ENCODE measurements at places on chromosomes 1 and 21.

- DNase-seq, result no peak
These were observed 16.0 kb downstream of the COL9A2 start for GRCh38 chr1:40301066-40301465.

GRCh38 chr1:246798107-246798506 lies 73.9 kb downstream of the SCCPDH start:
- DNase-seq, result no peak

DNA sequence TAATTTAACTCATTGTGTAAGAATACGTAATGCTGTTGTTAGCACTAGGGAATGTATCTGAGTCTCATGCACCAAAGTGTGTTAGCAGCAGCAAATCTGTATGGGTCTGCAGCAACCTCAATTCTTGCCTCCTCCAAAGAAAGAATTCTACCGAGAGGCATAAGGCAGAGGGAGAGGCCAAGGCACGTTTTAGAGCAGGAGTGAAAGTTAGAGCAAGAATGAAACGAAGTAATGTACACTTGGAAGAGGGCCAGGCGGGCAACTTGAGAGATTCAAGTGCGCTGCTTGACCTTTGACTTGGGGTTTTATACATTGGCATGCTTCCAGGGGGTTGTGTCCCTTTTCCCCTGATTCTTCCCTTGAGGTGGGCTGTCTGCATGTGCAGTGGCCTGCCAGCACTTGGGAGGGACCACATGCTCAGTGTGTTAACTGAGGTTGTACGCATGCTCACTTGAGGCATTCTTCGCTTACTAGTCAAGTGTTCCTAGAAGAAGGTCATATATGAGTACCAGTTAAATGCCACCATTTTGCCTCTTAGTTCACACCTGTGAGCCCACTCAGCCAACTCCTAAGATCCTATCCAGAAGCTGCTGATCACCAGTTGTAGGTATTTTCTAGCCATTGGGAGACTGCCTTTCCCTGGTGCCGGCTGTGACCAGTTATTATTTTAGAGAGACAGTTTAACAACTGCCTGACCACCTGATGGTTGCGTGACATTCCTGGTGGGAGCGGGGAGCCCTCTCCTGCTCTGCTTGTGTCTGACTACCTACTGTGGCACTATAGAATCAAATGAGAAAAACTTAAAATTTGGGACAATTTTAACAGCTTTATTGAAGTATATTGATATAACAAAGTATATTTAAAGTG lies 2.7 kb upstream of the CNN3 start:
- no peak for DNase-seq

DNA sequence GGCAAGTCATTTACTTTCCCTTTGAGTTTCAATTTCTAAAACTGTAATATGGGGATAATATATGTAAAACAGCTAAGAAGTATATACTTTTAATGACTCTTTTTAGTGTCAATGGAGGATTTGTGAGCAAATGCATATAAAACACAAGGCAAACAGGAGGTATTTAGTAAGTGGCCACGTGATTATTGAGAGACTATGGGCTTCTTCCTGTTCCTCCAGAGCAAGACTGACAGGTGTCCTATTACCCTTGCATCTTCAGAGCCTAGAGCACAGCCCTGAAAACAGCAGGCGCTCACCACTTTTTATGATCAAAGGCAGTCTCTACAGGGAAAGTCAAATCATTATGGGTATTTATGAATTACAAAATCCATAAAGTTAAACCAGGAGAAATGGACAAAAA lies 941 bp upstream of the ROR1 start:
- DNase-seq, result no peak

DNA sequence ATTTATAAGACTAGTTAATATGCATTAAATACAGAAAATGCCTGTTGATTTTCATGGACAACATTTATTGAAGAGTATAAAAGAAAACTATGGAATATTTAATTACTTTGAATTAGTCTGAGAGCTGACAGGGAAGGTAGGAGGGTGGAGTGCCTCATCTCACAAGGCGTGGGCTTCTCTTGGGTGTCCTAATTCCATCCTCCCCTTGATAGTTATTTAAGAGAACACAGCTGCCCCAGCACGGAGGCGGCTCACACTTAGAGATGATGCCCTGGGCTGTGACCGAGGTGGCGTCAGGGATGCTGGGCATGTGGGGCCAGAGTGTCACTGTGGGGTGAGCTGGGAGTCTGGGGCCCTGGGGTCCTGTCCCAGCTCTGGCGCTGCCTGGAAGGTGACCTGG lies 493.0 kb downstream of the PTPRU start:
- no peak for DNase-seq

DNA sequence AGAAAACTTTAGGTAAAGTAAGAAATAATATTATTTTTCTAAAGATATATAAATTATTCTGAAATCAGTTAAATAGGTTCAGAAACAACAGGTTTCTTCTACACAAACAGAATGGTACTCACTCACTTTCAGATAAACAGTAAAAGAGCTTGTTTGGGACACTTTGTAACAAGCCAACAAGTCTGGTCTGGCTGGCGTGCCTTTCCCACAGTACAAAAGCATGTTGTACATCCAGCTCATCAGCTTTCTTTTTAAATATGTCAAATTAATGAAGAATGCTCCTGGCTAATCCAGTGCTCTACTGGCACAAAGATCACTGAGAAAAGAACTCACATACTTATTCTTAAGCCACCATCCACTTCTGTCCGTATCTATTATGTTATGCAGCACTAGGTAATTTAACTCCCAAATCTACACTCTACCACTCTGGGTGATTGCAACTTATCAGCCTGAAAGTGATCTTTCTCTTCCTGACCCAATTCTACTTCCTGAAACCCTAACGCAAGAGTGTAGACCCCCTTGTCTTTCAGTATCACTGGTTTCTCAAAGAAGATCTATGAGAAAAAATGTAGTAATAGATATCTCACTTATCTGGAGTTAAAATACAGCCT lies 32.6 kb downstream of the TRIT1 start:
- DNase-seq, result no peak

DNA sequence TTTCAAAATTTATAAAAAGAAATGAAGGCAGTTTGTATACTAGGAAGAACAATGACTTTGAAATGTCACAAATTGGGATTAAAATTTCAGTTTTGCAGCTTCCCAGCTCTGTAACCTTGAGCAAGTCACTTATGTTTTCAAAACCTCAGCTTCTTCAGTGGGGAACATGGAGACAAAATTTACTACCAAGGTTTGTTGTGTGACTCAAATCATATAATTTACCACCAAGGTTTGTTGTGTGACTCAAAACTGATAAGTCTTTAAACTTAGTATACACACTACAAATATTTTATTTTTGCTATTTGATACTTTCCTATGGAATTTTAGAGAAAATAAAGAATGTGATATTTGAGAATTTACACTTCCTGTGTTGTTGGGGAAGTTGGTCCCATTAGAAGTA lies 219.9 kb downstream of the KCTD3 start:
- DNase-seq, result no peak

GRCh38 chr1:234517110-234517802 lies 38.3 kb upstream of the TARBP1 start:
- no peak for DNase-seq

DNA sequence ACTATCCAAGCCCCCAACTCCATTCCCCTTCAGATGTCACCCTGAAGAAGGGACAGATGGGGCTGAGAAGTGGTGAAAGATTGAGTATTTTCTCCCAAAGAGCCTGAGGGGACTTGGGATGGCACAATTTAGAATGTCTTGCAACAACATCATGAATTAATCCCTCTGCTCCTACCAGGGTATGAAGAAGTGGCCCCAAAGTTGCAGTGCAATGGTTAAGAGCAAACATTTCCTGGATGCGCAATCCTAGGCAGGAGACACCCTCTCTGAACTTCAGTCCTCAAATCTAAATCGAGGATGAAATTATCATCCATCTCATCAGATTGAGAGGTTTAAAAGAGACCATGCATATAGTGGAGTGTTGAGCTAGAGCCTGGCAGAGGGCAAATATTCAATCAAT lies 28.6 kb upstream of the CITED4 start:
- no peak for DNase-seq

- DNase-seq, result no peak
These were observed 123.2 kb downstream of the LHX8 start for GRCh38 chr1:75257424-75257823.

GRCh38 chr1:29120367-29120766 lies 3.3 kb downstream of the TMEM200B start:
- DNase-seq, result no peak

GRCh38 chr1:169724168-169724567 lies 9.7 kb downstream of the SELE start:
- no peak for DNase-seq

DNA sequence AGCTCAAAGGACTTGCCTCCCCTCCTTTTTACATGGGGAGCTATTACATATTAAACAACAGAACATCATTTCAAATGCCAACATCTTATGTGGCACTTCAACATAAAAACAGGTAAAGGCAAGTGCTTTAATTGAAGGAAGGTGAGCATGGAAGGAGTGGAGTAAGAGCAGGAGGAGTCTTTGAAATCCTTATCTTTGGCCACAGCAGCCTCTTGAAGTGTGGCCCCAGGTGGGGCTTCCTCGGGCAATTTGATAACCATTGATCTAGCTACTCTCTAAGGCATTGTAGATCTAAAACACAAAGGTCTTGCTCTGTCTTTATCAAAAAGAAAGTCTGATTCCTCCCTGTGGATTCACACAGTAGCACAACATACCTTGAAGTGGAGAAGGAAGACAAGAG lies 70.9 kb upstream of the PPP2R5A start:
- no peak for DNase-seq

- no peak for DNase-seq
These were observed 37.5 kb downstream of the ZNF281 start for GRCh38 chr1:200372095-200372884.

DNA sequence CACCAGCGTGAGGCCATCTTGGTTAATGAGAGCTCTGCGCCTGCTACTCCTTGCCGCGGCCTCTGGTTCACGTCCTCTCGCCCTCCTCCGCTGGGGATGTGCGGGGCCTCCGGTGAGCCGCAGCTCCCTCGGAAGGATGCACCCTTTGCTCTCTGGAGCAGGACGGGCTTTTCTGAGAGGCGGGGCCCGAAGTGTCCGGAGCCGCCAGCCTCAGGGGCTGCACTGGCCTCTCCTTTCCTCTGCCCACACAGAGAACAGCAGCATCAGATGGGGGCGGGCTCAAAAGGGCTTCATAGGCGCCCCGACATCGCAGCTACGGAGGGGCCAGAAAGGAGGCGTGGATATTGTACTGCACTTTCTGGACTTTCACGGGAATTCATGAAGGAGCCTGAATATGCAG lies 284.7 kb downstream of the CAMTA1 start:
- DNase-seq, result no peak

DNA sequence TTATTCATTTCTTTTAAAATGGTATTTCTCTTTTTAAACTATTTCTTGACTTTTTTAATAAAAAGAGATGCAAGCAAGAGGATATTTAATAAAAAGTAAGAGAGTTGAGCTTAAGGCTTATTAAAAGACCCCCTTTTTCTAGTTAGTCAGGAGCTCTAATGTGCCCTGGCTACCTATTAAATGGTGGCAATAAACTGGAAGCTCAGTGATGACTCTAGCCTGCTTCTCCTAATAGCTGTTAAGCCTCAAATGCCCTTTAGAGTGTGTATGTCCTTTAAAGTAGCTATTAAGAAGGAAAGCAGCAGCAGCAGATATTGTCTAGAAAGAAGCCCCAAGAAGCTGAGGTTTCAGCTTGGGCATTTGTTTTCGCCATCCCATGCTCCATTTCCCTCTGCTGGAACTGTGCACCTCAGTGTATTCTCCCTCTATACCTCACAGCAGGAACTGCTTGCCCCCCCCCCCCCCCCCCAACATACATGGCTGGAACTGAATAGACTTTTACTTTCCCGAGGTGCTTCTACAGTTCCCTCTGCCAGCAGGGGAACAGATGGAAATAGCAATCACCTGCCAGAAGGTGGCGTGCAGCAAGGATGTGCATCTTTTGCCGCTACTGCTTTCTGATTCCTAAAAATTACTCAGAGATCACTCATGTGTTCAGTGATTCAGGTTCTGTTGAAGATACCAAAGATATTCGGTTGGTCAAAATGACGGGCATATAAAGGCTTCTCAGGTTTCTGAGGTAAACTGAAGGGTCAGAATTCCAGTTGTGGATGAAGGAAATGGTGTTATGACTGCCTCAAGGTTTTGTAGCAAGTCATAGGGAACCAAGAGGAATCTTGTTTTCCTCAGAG lies 2.5 kb downstream of the RGS4 start:
- peak; percentile 79 for DNase-seq

DNA sequence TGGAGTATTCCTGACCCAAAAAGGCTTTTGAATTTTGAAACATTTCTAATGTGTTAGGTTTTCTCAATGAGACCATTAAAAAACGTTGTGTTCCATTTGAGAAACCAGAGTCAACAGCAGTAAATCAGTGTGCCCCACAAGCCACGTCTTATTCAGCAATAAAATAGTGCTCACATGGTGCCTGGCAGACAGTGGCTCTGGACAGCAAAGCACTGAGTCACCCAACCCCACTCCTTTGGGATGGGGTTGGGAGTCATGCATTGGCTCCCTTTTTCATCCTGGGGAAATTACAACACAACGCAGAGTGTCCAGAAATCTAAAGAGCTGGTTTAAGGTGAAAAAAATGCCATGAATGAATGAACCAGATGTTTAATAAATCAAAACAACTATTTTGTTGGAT lies 46.5 kb downstream of the KCNJ15 start:
- DNase-seq, result no peak

DNA sequence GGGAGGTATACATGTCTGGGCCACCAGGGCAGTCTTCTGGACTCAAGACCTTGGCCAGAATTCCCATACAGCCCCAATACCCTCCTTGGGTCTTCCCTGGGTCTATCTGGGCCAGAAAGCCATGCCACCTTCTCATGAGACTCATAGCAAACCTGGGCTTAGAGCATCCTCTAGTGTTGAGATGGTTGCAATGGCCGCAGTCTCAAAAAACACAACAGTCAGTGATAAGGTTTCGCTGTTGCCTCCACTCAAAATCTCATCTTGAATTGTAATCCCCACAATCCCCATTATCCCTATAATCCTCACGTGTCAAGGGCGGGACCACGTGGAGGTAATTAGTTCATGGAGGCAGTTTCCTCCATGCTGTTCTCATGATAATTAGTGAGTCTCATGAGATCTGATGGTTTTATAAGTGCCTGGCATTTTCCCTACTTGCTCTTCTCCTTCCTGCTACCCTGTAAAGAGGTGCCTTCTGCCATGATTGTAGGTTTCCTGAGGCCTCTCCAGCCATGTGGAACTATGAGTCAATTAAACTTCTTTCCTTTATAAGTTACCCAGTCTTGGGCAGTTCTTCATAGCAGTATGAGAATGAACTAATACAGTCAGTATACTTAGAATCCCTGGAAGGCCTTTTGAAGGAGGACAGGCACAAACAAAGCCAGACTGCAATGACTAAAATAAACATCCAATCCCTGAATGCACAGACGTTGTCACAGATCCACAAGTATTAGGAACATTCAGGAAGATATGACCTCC lies 77.0 kb downstream of the CTH start:
- peak; percentile 68 for DNase-seq

- no peak for DNase-seq
These were observed 523.6 kb downstream of the SMYD3 start for GRCh38 chr1:245983294-245983967.
